IgD-negative memory B cell (primary cell): ENCODE measurements at places on chromosomes 1 and 21. TPM values are rescaled to one million over a fixed set of nuclear protein-coding genes. Genes with fewer than 3 reads are reported as not detected.

Gene SNAPIN
- 74.5 TPM for polyA plus RNA-seq

Gene MTARC2
- polyA plus RNA-seq, result 11.4 TPM

Gene LRRC53
- not detected for polyA plus RNA-seq

Gene DIPK1A
- 29.2 TPM for polyA plus RNA-seq

Gene C1orf115
- polyA plus RNA-seq, result 13.7 TPM

Gene TIMM17A
- 31.3 TPM for polyA plus RNA-seq

Gene GPR52
- polyA plus RNA-seq, result not detected
